GM23338 (cell line): ENCODE measurements at places on chromosomes 6 and 20. TPM values are rescaled to one million over a fixed set of nuclear protein-coding genes. Genes with fewer than 3 reads are reported as not detected.

DNA sequence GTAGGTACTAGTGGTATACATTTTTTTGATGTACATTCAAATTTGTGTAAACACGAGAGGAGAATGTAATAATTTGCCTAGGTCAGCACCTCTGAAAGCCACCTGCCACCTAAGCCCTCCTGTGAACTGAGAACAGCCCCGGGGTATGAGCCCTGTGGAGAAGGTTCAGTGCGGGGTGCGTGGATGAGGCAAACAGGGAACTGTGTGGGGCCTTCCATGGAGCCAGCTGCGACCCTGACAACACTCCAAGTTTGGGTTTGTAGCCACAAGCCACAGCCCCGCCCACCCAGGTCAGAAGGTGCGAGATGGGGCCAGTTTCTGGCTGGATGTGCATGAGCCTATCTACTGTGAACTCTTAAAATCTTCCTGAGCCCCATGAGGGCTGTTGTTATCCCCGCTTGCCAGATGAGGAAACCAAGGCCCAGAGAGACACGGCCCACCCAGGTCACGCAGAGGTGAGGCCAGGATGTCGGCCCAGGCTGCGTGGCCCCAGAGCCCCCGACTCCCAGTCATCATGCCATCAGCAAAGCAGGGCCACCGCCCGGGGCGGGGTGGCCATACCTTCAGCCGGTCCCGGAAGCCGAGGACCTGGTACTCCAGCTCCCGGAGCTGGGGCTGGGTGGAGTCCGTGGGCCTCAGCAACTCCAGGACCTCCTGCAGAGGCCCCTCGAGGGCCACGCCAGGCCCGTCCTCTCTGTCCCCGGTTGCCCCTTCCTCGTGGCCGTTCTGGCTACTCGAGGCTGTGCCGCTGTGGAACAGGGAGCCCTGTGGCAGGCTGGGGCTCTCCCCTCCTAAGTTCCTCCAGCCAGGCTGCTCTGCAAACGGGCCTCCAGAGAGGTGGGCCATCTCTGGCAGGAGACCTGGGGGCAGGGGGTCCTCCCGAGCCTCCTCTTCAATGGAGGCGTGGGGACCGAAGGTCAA, 89.6 kb downstream of the RIPOR3 start:
- no peaks in the 10 kb centered on the region for H3K36me3 ChIP-seq
- no peaks in the 10 kb centered on the region for H3K27me3 ChIP-seq
- H3K27ac ChIP-seq: no peak overlapping the region
- H3K4me3 ChIP-seq: no peak overlapping the region

The MLN gene
- not detected in 2 replicates for total RNA-seq

DNA sequence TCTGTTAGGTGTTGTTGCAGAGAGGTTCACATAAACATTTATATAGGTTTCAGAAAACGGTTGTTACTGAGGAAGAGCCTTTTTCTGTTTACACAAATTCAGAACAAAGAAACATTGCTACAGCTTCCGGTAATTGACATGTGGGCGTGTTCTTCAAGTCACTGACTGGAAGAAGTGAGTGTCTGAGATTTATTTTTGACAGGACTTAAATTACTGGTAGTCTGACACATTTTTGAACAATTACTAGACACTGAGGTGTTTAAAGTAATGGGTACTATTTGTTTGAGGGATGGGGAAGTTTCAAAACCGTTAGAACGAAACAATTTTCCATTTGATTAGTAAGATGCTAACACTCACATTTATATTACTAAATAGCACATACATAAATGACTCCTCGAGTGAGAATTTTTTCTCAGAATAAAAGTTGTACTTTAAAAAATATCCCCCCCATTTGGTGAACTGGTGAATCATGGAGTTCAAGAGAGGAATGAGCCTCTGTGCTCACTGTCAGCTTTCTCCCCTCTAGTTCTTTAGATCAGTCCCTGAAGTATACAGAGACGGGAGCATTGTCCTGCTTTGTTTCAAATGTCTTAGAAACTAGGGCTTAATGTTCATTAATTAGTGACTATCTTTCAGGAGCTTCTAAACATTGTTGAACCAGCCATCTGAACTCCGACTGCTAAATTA, 98.7 kb downstream of the TSHZ2 start:
- H3K27me3 ChIP-seq: no peaks in the 10 kb centered on the region
- H3K4me1 ChIP-seq: peaks cover 16% of the 10 kb centered on the region
- H3K27ac ChIP-seq: no peak overlapping the region
- H3K36me3 ChIP-seq: no peaks in the 10 kb centered on the region
- DNase-seq: no peak
- no peak overlapping the region for H3K4me3 ChIP-seq

- DNase-seq: no peak
- H3K27ac ChIP-seq: no peak overlapping the region
- no peaks in the 10 kb centered on the region for H3K27me3 ChIP-seq
- no peak overlapping the region for H3K4me3 ChIP-seq
Observed at GRCh38 chr6:14092838-14093789, 24.5 kb upstream of the CD83 start.

DNA sequence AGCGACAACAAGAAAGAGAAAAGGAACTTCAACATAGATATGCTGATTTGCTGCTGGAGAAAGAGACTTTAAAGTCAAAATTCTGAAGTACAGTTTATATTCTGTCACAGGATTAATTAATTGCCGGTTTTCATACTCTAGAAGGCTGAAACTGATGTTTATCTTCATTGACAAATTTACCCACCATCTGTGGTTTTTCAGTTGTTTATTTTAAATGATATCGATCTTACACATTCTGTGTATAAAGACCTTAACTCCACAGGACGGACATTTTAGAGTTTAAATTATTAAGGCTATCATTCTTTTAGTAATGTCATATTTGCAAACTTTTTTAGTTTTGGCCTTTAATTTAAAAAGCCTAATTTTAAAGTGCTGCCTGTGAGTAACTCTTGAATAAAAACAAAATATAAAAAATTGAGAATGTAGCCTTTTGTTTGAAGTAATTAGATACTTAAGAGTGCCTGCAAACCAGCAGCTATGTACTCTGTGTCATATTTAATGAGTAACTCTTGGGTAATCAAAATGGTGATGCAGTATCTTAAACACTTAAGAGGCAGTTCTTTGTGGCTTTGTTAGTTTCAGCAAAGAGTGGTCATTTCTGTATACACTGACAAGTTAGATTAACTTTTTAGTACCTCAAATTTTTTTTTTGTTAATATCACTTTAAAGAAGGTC, 59.3 kb downstream of the CDC5L start:
- H3K36me3 ChIP-seq: peaks cover 25% of the 10 kb centered on the region; the same call in 1 of the 2 replicates
- H3K27ac ChIP-seq: no peak overlapping the region
- no peak for DNase-seq
- no peaks in the 10 kb centered on the region for H3K27me3 ChIP-seq
- H3K4me1 ChIP-seq: no peaks in the 10 kb centered on the region

DNA sequence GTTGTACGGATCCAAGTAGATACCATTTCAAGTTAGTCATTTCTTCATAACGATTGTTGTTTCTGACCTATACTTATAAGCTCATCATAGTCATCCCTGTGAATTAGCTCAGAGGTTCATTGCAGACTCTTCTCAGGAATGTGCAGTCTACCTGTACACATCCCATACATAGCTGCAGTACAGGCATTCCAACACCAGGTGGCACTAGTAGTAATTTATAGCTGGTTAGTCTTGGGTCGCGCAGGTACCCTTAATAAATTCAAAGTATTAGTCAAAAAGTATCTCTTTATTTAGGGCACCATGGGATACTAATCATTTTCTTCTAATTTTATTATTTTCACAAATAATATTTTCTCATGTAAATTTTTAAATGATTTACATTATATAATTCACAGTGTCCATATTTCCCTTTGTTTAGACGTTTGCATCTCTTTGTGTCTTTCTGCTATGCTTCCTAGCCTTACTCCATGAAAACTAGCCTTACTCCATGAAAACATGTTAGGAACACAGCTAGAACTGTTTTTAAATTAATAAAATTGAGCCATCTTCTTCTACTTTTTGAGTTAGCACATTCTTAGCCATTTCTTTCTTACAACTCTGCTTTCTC, 128.6 kb upstream of the FAM83B start:
- H3K27ac ChIP-seq: no peak overlapping the region
- H3K27me3 ChIP-seq: no peaks in the 10 kb centered on the region
- H3K4me1 ChIP-seq: 0 out of 2 replicates have a peak, but pooled peaks cover 9% of the 10 kb centered on the region
- no peak overlapping the region for H3K4me3 ChIP-seq
- DNase-seq: peak; percentile 73
- H3K36me3 ChIP-seq: no peaks in the 10 kb centered on the region

The E2F1 gene
- total RNA-seq: 42.6 and 45.0 TPM in 2 replicates

DNA sequence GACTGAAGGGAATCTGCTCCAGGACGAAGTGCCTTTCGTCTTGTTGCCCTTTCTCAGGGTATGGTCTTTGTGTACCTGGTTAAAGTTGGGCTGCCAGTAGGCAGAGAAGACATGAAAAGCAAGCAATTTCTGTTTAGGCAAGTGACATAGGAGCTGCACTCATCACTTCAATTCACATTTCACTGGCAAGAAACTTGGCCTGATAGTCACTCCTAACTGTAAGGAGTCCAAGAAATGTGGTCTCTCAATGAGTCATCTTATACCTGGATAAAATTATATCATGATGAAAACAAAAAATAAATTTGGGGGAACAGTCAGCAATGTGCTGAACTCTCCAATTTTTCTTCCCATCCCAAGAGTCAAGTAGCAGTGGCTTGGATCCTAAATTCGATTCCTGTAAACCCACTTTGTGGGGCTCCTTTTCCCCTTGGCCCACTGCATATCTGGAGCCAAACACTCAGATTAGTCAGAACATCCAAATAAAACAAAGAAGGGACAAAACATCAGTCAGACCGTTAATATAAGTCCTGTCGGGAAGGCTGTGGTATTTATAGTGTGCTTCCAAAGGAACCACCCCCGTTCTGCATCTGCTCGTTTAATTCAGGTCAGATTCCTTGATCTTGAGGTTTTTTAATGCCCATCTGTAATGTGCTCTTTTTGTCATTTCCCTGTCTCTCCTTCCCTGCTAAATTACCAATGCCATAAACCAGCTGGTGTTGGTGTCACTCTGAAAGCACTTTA, 5.0 kb upstream of the GABRR1 start:
- no peaks in the 10 kb centered on the region for H3K36me3 ChIP-seq
- DNase-seq: no peak
- no peaks in the 10 kb centered on the region for H3K27me3 ChIP-seq
- no peak overlapping the region for H3K4me3 ChIP-seq

The KHDRBS2 gene
- total RNA-seq: 6.8 and 11.7 TPM in 2 replicates

- H3K4me1 ChIP-seq: peaks cover 13% of the 10 kb centered on the region
- H3K27ac ChIP-seq: no peak overlapping the region
- no peak for DNase-seq
- no peak overlapping the region for H3K4me3 ChIP-seq
- H3K36me3 ChIP-seq: no peaks in the 10 kb centered on the region
Observed at GRCh38 chr6:129638055-129638684, 71.8 kb downstream of the ARHGAP18 start.

The CRIP3 gene
- 18.8 and 22.0 TPM in 2 replicates for total RNA-seq

The NKAPL gene
- 0.16 and 1.6 TPM in 2 replicates for total RNA-seq

GRCh38 chr20:48667481-48667880, 160.3 kb downstream of the PREX1 start:
- no peak overlapping the region for H3K27ac ChIP-seq
- H3K4me3 ChIP-seq: no peak overlapping the region
- H3K27me3 ChIP-seq: no peaks in the 10 kb centered on the region
- no peaks in the 10 kb centered on the region for H3K36me3 ChIP-seq
- no peaks in the 10 kb centered on the region for H3K4me1 ChIP-seq
- DNase-seq: no peak
